Stimulated activated CD8-positive, alpha-beta memory T cell treated with anti-CD3 and anti-CD28 coated beads, Interleukin-7, amount 100 ng/mL, for 24 hours (primary cell): ENCODE measurements at places on chromosomes 6 and 20.

DNA sequence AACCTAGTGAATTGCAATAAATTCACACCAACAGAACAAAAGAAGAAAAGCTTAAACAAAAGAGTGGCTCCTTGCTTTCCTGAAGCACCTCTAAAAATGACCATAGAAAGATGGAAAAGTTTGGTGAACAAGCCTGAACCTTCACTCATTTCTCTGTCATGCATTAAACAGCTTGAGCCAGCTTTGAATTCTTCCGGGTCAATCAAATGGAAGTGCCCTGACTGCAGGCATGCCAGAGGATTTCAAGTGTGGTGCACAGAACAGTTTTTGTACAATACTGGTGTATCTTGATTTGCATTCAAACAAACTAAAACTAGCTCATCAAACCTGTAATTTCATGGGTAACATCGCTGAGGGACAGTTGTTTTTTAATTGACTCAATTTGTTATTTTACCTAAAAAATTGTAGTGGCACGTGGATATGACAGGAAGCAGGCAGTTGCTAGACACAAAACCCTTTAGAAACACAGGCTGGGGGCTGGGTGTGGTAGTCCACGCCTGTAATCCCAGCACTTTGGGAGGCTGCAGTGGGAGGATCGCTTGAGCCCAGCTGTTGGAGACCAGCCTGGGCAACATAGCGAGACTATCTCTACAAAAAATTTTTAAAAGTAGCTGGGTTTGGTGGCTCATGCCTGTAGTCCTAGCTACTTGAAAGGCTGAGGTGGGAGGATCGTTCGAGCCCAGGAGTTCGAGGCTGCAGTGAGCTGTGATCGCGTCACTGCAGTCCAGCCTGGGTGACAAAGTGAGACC lies 9.1 kb downstream of the CASS4 start:
- DNase-seq: no peak

DNA sequence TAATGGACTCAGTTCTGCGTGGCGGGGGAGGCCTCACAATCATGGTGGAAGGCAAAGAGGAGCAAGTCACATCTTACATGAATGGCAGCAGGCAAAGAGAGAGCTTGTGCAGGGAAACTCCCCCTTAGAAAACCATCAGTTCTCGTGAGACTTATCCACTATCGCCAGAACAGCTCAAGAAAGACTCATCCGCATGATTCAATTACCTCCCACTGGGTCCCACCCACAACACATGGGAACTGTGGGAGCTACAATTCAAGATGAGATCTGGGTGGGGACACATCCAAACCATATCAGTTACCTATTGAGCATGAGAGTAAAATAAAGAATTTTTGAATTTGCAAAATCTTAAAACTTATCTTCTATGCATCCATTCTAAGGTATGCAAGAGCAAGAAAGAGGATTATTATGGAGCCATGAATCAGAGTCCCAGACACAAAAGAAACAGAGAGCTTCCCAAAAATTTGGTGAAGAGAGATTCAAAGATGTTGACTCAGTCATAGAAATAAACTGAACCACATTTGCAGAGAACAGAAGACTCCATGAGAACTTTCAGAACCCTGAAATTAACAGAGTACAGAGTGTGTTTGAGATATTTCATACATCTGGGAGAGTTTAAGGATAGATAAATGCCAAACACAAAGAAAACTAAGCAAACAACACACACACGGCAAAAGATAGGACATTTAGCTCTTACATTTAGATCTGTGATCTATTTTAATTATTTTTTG lies 17.1 kb upstream of the MOXD1 start:
- no peak for DNase-seq

DNA sequence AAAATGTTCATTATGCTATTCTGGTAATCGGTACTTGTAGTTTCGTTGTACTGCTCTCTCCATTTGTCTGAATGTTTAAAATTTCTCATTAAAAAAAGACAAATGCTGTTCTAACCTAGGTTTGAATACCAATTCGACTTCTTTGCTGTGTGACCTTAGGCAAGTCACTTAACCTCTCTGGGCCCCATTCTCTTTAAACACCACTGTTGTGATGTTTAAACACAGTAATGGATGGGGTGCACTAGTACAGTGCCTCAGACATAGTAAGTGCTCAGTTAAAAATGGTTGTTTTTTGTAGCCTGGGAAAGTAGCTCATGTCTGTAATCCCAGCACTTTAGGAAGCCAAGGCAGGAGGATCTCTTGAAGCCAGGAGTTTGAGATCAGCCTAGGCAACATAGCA lies 138.5 kb downstream of the MRPL14 start:
- no peak for DNase-seq

DNA sequence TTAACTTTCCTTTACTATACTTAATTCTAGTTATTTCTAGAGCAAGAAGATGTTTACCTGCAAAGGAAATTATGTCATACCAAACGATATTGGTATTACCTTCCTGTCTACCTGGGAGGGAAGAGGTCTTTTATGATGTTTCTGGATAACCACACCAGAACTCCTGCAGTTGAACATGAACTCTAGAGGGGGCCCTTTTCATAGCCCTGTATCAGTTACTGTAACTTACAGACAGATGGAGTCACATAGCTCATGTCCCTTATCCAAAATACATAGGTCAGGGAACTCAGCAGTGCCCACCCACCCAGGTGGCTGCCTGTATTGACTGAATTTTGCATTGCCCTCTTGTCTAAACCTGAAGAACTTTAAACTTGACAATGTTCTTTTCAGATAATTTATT lies 35.1 kb upstream of the MYL9 start:
- DNase-seq: no peak

GRCh38 chr20:48395816-48396546 lies 431.8 kb downstream of the PREX1 start:
- DNase-seq: no peak

DNA sequence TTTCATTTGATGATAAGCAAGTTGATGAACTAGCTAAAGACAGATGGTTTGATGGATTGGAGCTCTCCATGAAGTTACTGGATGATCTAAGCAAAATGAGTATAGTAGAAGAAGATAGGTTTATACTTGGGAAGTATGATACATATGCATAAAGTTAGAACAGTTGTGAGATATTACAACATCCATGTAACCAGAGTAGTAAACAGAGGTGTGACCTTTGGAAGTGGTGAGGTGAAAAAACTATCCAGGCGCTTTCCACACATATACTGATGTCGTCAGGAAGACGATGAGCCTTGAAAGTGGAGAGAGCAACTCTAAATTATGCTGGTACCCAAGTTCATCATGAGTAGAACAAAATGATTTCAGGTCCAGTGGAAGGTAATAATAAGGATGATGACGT lies 271.0 kb downstream of the PTPRK start:
- no peak for DNase-seq

DNA sequence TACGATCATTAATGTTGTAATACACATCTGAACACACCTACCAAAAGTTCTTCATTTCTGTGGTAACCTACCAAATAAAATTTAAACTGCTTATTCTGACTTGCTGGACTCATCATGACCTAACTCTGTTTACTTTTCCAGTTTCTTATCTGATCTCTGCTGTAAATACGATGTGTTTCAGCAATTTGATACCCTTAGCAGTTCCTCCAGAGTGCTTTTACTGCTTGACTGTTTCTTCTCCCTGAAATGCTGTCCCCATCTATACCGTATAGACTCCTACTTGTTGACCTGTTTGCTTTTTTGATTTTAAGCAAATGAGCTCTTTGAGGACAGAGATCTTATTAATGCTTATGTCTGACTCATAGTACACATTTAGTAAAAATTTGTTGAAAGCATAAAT lies 119.5 kb downstream of the SCAF8 start:
- no peak for DNase-seq

- DNase-seq: no peak
Measured at GRCh38 chr6:139567095-139567494, 192.6 kb upstream of the CITED2 start.

GRCh38 chr6:163291622-163292021 lies 122.9 kb upstream of the QKI start:
- no peak for DNase-seq

DNA sequence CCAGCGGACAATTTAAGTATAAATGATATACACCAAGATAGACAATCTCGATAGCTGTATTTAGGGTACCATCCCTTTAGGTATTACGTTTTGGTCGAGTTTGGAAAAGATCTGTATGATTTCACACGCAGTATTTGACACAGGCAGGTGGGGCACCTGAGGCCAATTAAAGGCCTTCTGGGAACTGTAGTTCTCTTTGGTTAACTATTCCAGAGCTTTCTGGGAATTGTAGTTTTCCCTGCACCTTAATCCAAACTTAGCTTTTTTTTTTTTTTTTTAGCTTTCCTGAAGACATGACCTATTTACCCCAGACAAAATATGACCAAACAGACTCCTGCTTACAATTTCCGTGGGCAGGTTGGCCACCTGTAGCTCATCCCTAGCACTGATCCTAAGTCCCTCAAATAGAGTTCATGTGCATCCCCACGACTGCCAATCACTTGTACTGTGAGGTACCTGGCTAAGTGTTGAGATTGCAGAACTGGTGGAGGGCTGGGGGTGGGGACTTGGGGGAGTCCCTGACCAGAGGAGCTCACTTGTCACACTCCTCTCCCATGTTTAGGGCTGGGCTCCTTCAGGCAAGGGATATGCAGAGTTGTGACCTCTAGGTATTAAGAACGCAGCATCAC lies 999 bp upstream of the EHMT2 start:
- no peak for DNase-seq

DNA sequence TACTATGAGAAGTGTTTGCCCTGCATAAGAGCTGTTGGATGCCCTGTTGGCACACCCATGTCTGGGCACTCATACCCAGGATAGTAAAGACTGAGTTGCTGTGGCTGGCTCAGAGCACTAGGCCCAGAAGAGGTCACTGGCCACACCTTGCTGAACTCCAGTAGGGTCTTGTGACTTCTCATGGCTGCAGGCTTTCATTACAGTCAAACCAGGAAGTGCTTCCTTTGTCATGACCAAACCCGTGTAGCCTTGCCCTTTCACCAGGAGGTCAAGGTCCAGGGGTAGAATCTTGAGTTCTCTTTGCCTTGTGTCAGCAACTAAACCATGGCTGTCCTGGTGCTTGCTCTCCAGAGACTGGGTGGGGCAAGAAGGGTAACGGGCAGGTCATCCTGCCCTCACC lies 49.5 kb downstream of the CD164 start:
- no peak for DNase-seq

- DNase-seq: no peak
Measured at GRCh38 chr20:21399005-21399475, 1.7 kb upstream of the NKX2-4 start.

GRCh38 chr20:11989018-11989771 lies 71.5 kb downstream of the BTBD3 start:
- no peak for DNase-seq

GRCh38 chr20:44423480-44423879 lies 52.2 kb upstream of the TTPAL start:
- DNase-seq: no peak

GRCh38 chr20:43825581-43825980 lies 89.1 kb upstream of the TOX2 start:
- no peak for DNase-seq

GRCh38 chr6:32905078-32905477 lies 35.8 kb downstream of the HLA-DMB start:
- DNase-seq: no peak

- no peak for DNase-seq
Measured at GRCh38 chr20:61925555-61926252, 140.0 kb downstream of the TAF4 start.

DNA sequence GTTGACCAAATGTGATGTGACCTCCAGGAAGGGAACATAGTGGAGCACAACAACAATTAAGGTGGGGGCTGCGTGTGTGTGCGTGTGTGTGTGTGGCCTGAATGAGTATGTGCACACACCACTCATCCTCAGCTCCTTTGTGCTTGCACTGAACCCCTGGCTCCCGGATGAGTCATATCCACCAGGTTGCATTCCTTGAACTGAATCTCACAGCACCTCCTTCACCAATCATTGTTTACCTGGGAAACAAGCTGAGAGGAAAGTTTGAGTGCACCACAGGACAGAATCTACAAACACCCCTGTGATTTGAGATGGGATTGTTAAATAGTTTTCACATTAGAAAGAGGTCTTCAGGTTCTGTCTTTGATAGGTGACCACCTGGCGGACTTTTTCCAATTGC lies 33.7 kb upstream of the GPR6 start:
- no peak for DNase-seq

DNA sequence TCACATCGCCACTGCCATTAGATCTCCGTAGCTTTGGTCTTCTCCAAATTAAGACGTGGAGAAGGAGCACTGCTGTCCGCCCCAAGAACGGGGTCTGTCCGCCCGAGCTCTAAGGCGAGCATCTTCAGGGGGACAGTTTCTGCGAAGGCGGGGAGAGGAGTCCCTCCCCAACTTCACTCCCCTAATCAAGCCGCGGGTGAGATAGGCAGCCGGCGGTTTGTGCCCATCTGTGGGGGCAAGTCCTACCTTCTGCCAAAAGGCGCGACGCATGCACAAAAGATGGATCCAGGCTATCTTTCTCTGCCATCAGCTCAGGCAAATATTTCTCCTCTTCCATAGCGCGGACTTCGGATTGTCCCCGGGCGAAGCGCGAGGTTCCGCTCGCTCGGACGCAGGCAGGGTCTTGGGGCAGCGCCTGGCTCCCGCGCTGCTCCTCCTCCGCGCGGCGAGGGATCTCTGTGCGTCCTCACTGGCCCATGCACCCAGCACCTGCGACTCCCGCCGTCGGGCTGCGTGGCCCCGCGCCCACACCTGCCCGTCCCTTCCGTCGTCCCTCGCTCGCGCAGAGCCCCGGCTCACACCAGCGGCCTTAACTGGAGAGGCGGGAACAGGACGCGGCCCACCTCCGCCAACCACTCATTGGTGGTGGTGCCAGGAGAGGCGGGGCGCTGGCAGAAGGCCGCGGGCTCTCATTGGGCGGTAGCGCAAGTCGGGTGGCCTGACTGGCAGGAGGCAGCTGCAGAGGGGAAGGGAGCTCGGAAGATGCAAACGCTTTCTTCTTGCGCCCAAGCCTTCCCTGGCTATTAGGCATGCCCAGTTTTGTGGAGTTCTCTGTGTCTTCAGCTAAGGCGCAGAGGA lies at the start of gene KHDRBS2:
Gene KHDRBS2, minus strand, starts transcription at position 614 of the 858 bp plus-strand sequence.
- DNase-seq: peak; percentile 0

- DNase-seq: no peak
Measured at GRCh38 chr6:86595641-86596040, 341.7 kb upstream of the HTR1E start.

DNA sequence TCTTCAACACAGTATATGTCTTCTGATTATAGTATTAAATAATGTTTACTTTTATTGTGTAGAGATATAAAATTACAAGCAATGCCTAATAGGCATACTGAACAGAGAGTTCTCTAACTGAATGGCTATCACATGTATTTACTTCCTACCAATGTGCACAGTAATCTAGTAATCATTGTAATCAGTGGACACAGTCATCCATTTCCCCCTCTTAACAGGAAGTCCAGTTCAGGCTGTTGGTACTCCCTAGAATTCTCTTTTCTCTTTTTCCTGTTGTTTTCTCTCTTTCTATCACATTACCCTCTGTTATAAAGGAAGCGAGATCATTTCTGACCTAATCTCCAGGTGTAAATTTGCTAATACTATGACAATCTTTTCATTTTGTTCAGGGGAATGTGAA lies 172.5 kb downstream of the HTR1B start:
- no peak for DNase-seq
